Liver (tissue), 10 donors: ENCODE measurements at places on chromosomes 7 and 10.

GRCh38 chr10:14583252-14583651 is 191.4 kb downstream of the FAM107B start:
- no peak for DNase-seq

- no peak for DNase-seq
Observed at GRCh38 chr7:24899161-24899560, 80.8 kb downstream of the OSBPL3 start.

- no peak for DNase-seq
Observed at GRCh38 chr7:6533893-6534495, 17.3 kb downstream of the GRID2IP start.

- peak; percentile 66 for DNase-seq
Observed at GRCh38 chr10:132448248-132448731, 51.3 kb downstream of the PWWP2B start.

DNA sequence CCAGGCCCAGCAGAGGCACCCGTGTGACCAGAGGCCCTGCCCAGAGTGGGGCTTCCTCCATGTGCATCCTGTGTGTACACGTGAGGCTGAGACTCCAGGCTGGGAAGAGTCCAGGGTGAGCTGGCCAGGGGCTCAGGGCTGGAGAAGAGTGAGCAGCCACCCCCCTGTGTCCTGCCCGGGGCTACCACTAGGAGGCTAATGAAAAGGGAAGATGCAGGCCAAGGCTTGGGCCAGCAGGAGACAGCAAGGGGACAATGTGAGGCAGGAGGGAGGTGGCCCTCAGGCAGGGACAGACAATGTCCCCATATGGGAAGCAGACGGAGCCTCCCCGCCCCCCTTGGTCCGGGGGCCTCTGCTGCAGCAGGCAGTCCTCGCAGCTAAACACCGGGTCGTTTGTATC is 102.0 kb downstream of the HIF1AN start:
- DNase-seq = no peak

- DNase-seq = no peak
Observed at GRCh38 chr10:119316729-119317097, 109.3 kb downstream of the GRK5 start.

GRCh38 chr7:131104596-131105293 is 222.9 kb upstream of the MKLN1 start:
- no peak for DNase-seq

DNA sequence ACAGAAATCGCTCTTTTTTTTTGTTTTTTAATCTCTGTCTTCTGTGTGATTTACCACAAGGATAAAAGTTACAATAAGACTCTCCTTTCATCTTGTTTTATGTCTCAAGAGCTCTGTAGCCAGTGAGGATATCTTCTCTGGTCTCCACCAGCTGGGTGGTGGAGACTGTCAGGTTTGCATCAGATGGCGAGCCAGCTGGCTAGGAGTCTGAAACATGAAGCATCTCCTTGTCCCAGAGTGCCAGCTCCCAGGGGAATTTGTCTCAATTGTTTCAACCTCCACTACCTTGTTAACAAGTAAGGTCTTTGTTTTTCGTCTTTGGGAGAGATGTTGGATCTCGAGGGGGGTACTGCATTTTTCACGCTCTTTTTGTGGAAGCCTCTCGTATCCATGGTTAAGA is 47.3 kb downstream of the FRMPD2 start:
- DNase-seq = peak; percentile 3

- no peak for DNase-seq
Observed at GRCh38 chr7:112449353-112449752, 907 bp upstream of the IFRD1 start.

DNA sequence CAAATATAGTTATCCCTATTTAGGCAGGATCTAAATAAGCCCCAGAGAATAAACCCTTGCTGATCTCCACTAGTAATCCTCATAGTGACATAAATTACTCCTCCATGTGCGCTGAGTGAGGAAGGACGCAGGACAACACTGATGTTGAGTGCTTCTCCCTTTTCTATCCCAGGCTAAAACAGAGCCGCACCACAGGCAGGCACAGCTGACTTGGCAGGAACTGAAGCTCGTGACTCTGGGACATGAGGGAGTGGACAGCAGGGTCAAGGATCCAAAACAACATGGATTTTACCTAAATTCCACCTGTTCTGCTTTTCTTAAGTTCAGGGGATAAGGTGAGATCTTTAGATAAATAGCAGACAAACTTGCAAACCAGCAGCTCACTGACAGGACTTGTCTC is 46.0 kb downstream of the VOPP1 start:
- no peak for DNase-seq

GRCh38 chr10:30186371-30186875 is 127.0 kb upstream of the JCAD start:
- peak; percentile 41 for DNase-seq

DNA sequence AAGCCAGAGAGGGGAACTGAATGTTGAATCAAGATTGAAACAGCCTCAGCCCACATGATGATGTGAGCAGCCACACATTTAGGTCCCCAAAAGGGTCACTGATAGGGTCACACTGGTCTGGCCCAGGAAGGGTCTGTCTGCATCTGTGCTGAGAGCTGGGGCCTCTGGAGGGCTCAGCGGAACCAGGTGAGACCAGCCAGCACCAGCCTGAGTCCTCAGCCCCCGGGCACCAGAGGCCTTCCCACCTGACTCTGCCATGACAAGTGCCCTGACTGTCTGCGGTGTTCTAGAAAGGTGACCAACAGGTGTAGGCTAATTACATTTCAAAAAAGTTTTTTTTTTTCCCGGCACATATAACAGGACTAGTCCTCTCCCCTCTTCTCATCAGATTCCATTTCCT is 76.2 kb downstream of the WDR11 start:
- no peak for DNase-seq

GRCh38 chr7:151537818-151538561 is 18.3 kb upstream of the RHEB start:
- DNase-seq = no peak

DNA sequence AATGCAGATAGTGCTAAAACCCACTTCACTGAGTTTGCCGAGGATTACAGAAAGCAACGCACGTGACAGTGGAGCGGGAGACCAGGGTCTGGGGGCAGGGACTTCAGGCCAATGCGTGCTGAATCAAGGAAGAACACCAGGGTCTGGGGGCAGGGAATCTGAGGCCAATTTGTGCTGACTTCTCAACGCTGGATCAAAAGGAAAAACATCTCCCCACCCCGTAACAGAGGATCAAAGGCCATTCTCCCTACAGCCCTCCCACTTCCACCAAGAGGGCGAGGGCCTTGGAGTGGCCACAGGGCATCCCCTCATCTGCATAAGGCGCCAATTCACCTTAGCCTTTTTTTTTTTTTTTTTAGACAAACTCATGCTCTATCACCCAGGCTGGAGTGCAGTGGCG is 22.3 kb upstream of the BNIP3 start:
- no peak for DNase-seq
